Sciatic nerve (tissue), 2 donors: ENCODE measurements at places on chromosomes 5 and 9.

DNA sequence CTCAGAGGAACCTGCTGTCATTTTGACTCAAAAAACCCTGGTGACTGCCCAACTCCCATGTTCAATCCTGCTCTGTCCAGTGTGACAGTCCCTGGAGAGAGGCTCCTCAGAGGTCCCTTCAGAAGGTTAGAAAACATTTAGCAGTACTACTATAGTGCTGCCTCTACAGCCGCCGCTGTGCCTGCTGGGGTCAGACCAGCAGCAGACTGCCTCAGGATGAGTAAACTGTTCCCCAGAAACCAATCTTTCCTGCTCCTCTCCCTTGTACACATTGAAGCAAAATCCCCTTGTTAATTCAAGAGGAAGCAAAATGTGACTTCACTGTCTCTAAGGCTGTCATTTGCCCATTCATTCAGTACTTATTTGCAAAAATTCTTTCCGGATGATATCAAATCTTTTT lies 94.8 kb upstream of the SMARCA2 start:
- no peak for DNase-seq

DNA sequence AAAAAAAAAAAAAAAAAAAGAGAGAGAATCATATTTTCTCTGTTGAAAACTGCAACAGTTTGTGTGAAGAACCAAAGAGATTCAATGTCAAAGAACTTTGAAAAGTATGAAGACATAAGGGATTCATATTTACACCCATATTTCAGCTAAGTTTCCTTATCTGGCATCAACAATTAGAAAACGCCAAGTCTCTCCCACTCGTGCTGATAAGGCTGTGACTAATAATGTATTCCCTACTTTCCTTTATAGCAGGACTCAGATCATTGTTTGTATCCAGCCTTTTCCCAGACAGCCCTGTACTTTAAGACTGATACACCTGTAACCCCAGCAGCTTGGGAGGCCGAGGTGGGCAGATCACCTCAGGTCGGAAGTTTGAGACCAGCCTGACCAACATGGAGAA lies 54.1 kb upstream of the STK32A start:
- no peak for DNase-seq

DNA sequence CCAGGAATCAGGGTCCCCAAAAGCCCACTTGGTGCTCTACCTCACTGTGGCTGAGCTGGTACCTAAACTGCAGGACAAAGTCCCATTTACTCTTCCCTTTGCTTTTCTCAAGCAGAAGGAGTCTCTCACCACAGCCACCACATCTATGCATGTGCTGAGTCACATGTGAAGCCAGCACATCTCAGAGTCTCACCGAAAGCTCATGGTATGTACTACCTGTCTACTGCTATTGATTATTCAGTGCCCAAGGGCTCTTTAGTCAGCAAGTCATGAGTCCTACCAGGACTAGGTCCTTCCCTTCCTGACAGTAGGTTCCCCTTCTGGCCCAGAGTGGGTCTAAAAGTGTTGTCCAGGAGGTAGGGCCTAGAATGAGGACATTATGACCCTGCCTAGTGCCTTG lies 130.7 kb upstream of the NTRK2 start:
- DNase-seq, result no peak

- peak; percentile 46 for DNase-seq
These were observed 34.5 kb upstream of the COL5A1 start for GRCh38 chr9:134606951-134607731.

DNA sequence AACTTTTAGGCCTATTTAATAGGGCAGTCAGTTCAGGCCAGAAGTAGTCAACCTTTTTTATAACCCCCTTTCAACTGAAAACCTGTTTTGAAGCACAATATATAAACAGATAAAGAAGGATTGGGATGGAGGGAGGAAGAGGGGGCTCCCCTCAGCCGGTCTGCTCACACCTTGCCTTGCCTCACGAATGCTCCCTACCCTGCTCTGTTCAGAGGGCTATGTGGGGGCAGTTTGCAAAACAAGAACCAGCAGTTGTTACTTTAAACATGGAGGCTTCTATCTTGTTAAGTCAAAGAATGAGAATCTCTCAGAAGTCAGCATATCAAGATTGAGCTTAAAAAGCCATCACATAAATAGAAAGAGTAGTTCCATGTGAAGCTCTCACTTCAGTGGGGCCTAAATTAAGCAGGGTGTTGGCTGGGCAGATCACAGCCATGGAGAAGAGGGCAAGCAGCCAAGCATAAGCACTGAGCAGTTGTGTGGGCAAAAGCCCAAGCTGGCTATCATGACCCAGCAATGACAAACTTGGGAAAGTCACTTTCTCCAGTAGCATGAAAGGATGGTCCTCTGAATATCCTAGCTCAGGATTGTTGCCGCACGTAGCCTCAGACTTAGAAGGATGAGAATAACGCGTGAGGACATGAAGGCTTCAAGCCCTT lies 70.6 kb downstream of the ALDH1A1 start:
- DNase-seq, result no peak

- DNase-seq, result no peak
These were observed 85.7 kb upstream of the SHB start for GRCh38 chr9:38154501-38155421.

- no peak for DNase-seq
These were observed 2.8 kb downstream of the CACNA1B start for GRCh38 chr9:137880160-137880975.

DNA sequence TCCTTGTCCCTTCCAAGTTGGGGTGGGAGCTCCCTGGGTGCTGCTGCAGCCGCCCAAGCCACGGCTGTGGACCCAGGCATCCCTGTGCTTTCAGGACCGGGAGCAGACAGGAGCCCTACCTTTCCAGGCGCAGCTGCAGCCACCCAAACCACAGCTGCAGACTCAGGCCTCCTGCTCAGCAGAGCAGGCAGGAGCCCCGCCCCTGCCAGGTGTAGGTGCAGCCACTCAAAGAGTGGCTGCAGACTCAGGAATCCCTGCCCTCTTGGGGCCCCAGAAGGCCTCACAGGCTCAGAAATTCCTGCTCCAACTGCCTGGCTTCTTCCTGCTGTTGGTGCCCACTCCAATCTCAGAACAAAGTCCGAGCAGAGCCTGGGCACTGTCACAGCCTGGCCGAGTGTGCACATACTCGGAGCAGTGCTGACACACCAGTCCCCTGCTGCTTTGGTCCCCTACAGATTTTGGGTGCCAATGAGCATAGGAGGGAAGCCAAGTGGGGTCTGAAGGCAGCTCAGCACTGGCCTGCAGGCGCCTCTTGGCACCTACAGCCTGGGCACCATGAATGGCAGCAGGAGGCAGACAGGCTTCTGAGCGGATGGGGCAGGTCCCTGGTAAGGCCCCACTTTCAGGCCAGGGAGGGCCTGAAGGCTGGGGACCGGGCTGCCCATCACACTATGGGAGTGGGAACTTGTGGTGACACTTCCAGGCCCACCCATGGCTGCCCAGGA lies 6.0 kb upstream of the TESK1 start:
- no peak for DNase-seq

DNA sequence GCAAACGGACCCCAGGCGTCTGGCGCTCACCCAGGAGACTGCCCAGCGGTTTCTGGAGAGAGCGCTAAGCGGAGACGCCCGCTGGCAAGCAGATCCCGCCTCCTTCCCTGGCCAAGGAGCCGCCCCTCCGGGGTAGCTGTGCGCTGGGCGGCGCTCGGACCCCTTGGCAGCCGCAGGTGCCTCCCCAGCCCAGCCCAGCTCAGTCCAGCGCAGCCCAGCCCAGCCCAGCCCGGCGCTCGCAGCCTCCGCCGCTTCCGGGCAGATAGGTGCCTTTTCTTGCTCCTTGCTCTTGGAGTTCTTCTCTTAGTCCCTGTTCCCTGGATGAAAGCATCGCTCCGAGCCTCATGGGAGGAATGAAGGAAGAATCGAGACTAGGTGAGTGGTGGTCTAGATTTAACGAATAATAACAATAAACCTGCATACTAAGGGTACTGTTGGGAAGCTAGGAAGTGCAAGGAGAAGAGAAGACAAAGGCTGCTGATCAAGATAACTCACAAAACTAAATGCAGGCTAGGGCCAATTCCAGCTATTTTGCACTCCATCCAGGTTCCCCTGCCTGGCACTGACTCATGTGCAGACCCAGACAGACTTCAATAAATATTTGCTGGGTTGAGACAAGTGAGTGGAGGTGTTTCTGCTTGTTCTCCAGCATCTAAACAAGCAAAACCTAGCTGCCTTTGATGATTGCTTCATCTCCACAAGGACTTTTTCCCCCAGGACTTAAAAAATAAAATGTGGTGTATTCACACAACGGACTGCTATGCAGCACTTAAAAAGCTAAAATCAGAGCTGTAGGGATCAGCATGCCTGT lies at the start of gene STK32A:
STK32A (plus strand) TSS at position 202 of the 811 bp plus-strand sequence. CDS start 4,609 bp downstream, outside the sequence.
- DNase-seq, result peak; percentile 80

DNA sequence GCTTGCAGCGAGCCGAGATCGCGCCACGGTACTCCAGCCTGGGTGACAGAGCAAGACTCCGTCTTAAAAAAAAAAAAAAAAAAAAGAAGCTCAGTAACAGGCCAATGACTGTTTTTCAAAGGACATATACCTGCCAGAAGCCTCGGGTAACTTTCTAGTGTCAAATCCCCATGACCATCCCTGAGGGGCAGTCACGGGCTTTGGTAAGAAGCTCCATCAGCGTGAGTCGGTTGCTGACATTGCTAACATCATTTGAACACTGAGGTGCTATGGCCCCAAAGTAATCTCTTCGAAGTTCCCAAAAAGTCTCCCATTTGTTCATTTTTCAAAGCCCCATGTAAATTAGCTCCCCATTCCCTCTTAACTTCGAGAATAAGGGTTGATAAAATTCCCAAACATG lies 11.6 kb downstream of the NAIP start:
- DNase-seq, result no peak

DNA sequence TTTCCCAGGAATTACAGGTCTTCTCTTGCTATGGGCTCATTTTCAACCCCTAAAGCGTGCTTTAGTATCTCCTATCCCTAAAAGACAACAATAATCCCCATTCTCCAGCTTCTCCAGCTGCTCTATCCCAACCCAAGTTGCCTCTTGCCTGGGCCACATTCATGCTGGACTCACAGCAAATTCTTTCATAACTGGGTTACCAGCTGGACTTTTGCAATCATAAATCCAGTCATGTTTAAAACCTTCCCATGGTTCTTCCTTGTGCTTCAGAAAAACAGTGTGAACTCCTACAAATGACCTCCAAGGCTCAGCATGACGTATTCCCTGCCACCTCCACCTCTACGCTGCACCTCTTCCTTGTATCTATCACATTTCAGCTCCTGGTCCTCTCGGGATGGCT lies 346.9 kb downstream of the GADD45G start:
- DNase-seq, result no peak

- no peak for DNase-seq
These were observed 32.6 kb downstream of the GABRB2 start for GRCh38 chr5:161513942-161514341.

- no peak for DNase-seq
These were observed 205.5 kb upstream of the CDKN2B start for GRCh38 chr9:22214497-22215031.

GRCh38 chr9:89304834-89305188 lies 6.2 kb upstream of the CKS2 start:
- no peak for DNase-seq

- DNase-seq, result peak; percentile 59
These were observed 8.0 kb downstream of the BRD3 start for GRCh38 chr9:134059661-134060395.

DNA sequence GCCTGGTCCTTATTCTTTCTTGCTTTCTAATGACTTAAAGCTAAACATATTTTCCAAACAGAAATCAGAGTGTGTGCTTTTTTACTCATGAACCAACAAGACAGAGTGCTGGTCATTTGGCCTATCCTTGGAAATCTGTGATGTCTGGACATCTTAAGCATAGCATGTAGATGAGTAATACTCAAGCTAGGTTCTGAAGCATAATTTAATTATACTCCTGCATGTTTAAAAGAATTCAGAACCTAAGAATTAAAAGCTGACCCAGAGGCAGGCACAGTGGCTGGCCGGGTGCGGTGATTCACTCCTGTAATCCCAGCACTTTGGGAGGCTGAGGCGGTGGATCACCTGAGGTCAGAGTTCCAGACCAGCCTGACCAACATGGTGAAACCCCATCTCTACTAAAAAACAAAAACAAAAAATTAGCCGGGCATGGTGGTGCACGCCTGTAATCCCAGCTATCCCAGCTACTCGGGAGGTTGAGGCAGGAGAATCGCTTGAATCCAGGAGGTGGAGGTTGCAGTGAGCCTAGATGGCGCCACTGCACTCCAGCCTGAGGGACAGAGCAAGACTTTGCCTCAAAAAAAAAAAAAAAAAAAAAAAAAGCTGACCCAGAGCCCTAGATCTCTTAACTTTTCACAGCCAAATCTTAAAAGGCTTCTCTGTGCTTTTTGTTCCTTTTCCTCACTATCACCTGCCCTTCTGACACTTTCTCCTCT lies 16.2 kb upstream of the TJP2 start:
- no peak for DNase-seq

- no peak for DNase-seq
These were observed 9.3 kb downstream of the CCNH start for GRCh38 chr5:87403409-87403808.

DNA sequence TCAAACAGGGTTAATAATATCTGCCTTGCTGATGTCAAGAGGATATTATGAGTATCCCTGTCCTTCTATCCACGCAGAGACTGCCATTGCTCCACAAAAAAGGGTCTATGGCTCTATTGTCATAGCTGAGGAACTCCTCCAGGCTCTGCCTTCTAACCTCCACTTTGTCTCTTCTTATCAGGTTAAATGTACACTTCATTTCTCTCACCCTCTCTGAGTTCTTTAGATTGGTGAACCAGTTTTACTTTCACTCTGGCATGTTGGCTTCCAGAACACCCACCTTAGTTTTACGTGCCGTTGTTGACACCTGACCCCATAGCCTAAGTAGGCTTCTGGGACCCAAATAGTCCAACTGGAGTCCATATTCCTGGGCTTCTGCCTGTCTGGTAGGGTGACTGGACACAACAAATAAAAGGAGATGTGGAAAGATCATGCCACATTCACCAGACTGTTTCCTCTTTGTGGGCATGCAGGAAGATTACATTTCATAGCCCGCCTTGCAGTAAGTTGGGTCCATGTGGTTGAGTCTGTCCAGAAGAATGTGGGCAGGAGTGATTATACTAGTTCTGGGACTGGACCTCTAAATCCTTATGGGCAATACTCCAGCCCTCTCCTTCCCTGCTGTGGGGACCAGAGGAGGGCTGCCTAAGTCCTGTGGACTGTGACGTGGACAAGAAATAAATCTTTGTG lies 350.4 kb upstream of the CLINT1 start:
- DNase-seq, result no peak

- DNase-seq, result no peak
These were observed 187.9 kb downstream of the PALM2AKAP2 start for GRCh38 chr9:109967651-109968642.

- DNase-seq, result no peak
These were observed 20.6 kb downstream of the SPTLC1 start for GRCh38 chr9:92094655-92095054.

GRCh38 chr9:13426606-13427005 lies 147.1 kb upstream of the MPDZ start:
- DNase-seq, result no peak

- no peak for DNase-seq
These were observed 62.7 kb downstream of the CAVIN4 start for GRCh38 chr9:100640447-100641050.

- DNase-seq, result no peak
These were observed at the start of gene KCNIP1 for GRCh38 chr5:170503990-170504596. KCNIP1 (plus strand) TSS chr5:170504020.
